ENCODE measurements at places on chromosomes 7 and 10.

DNA sequence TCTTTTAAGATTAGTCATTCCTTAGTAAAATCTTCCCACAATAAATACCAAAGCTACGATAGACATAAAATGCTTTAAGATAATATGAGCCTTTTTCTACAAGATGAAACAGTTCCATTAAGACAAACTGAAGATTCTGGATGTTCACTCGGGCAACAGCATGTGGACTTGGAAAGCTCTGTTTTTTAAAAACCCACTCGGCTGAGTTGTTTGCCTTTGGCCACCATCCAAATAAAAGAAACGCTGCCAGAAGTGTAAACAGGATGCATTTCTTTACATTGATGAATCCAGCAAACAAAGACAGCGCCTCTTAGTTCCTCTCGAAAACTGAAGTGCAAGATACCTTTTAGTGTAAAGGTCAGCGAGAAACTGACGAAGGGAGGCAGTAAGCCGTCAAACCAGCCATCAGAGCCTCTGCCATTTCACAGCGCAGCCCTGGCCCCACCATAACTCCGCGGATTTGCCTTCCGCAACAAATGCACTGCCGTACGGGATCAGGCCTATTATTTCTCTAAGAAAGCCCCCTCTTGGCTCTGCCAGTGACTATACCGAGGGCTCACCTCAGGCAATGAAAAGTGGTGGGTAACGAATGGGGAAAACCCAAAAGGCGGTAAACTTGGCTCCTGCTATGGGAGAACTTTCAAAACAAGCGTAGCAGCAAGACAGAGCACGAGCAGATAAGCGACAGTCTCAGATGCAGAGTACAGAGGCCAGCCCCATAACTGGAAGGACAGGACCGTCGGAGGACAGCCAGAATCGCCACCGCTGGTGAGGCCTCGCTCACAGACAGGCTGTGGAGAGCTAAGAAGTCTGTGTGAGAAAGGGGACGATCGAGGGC is 41.4 kb downstream of the GNA12 start:
- DNase-seq = no peak

- no peak for DNase-seq
These were observed 440.2 kb upstream of the MKI67 start for GRCh38 chr10:128566361-128566968.

- DNase-seq = no peak
These were observed 357.4 kb downstream of the PPP1R3A start for GRCh38 chr7:113561446-113561845.

DNA sequence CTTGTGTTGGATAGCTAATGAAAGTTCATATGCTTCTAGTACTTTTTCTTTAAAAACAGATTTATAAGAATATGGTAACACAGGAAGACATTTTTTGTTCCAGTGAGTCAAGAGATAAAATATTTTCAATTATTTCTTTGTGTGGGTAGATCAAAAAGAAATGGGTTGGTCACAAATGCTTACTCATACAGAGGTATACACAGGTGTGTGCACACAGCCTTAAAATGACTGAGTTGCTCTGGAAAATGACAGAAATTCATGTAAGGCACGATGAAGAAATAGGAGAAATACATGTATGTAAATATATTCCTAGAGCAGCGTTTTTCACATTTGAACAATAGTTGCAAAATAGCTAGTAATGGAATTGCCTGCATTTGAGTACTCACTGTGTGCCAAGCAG is 66.0 kb downstream of the ST7 start:
- no peak for DNase-seq

GRCh38 chr7:41052201-41052600 is 650.7 kb downstream of the INHBA start:
- no peak for DNase-seq

DNA sequence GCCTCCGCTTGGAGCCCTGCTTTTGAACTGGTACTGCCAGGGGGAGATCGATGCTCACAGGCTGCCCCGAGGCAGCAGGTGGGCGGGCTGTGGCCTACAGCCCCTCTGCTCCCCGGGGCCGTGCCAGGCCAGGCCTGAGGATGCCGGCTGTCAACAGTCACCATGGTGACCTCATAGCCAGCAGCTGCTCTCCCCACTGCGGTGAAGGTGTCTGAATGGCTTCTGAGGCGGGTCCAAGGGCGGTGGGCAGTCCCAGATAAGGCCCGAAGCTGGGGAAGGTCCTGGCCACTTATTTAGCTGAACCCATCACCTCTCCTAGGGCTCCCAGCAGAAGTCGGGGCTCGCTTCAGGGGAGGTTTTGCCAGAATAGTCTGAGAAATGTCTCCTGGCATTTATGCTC is 179.3 kb downstream of the ARHGAP12 start:
- no peak for DNase-seq

DNA sequence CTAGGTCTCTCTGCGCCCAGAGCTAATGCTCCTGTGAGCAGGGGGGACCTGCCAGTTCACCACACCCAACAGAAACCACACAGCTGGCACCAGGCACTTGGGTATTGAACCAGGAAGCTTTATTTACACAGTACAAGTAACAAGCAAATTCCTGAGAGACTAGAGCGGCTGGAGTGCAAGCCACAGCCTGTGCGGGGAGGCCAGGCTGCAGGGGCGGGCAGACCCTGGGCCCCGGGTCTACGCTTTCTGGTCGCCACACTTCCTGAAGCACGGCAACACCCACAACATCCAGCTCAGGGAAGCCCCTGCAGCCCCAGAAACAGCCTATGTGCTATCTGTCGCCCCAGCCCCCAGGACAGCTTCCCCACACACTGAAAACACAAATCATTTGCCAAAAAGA is 125.0 kb downstream of the FAM53B start:
- no peak for DNase-seq

DNA sequence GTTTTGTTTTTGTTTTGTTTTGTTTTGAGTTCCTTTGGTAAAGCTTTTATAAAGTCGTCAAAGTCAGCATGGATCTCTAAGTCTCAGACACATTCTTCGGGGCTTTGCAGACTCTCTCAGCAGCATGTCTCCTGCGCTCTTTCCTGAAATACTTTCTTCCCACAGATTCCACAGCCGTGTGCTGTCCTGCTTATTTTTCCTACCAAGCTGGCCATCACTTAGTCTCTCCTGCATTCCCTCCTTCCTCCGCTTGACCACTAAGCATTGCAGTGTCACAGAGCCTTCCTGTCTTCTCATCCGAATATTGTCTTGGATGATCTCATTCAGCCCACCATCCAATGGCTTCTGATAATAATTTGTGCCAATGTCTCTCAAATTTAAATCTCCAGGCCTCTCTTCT is 434.3 kb upstream of the C7orf33 start:
- no peak for DNase-seq

All from COLO829 (cell line).